ENCODE measurements at places on chromosomes 2 and 18. TPM values are rescaled to one million over a fixed set of nuclear protein-coding genes. Genes with fewer than 3 reads are reported as not detected.

IL18RAP gene
- polyA plus RNA-seq, result 0.26 TPM

MAL gene
- polyA plus RNA-seq, result 1.1 TPM

GPR75 gene
- polyA plus RNA-seq, result 2.7 TPM

CRIM1 gene
- polyA plus RNA-seq, result 12.4 TPM

RAB27B gene
- polyA plus RNA-seq, result 0.37 TPM

PELI1 gene
- 8.6 TPM for polyA plus RNA-seq

RESP18 gene
- polyA plus RNA-seq, result not detected
